ENCODE measurements at places on chromosomes 13 and 19. TPM values are rescaled to one million over a fixed set of nuclear protein-coding genes. Genes with fewer than 3 reads are reported as not detected.

Gene ZNF69
- total RNA-seq = 12.0 TPM

Gene FAM83E
- total RNA-seq = 0.42 TPM

Gene CLDN10
- total RNA-seq = 0.79 TPM

Gene COL5A3
- total RNA-seq = 1.3 TPM

Gene PEG3
- total RNA-seq = 12.8 TPM

Gene LIM2
- total RNA-seq = not detected

Gene MBD3L3
- not detected for total RNA-seq

Gene ZNF573
- 4.5 TPM for total RNA-seq
